ENCODE measurements at places on chromosomes 7 and 10.

GRCh38 chr7:138478499-138478908 lies 18.4 kb downstream of the TRIM24 start:
- DNase-seq: no peak

GRCh38 chr7:50648570-50649169 lies 83.5 kb upstream of the DDC start:
- DNase-seq: no peak

DNA sequence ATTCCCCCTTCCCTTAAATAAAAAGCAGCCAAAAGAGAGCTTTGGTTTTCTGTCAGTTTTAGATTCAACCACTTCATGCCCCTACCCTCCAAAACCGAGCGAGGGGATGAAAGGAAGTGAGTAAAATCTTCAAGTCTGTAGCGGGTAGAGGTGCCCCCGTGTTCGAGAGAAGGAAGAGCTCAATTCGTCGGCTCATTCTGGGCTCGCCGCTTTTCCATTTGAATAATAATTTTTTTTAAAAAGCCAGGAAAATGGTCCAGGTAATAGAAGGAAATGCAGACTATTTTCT lies 436.2 kb upstream of the GALNT17 start:
- no peak for DNase-seq

DNA sequence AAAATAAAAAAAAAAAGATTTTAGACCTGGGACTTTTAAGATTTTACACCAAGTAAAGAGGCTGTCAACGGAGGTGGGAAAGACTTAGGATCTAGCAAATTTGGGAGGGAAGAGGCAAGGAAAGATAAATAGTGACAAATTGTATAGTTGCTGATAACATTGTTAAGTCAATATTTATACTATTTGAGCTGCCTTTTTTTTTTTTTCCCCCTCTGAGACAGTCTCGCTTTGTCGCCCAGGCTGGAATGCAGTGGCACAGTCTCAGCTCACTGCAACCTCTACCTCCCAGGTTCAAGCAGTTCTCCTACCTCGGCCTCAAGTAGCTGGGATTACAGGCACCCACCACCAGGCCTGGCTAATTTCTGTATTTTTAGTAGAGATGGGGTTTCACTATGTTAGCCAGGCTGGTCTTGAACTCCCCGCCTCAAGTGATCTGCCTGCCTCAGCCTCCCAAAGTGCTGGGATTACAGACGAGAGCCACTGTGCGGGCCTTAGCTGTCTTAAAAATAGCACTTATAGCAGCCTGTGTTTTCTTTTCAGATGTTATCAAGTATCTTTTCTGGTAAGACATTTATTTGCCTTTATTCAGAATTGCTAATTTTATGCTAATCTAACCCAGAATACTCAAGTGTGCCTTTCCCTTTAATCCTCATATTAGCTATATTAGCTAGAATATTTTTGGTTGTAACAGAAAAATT lies 94.5 kb downstream of the MMRN2 start:
- DNase-seq: no peak

DNA sequence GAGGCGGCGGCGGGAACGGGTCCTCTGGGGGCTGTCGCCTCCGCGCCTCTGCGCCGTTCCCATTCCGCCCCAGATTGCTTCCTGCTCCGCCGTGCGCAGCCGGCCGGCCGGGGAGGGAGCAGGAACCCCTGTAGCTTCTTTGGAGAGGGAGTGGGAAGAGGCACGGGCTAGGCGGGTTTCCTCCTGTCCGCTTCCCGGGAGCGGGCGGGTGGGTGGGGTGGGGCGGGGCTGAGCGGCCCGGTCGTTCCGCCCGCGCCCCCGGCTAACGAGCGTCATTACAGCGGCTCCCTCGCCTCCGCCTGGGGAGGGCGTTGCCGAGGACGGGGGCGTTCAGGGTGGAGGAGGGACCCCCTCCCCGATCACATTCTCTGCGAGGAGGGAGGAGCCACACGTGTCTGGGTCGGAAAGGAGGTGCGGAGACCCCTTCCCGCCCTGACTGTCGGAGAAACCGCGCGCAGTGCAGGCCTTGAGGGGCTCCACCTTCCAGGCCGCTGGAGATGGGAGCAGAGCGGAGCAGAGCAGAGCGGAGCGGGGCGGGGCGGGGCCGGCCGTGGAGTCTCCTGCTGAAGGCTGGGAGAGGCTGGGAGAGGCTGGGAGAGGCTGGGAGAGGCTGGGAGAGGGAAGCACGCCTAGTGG lies 39.7 kb downstream of the AGAP3 start:
- DNase-seq: no peak

GRCh38 chr10:81116201-81116600 lies 578.5 kb downstream of the SH2D4B start:
- no peak for DNase-seq

DNA sequence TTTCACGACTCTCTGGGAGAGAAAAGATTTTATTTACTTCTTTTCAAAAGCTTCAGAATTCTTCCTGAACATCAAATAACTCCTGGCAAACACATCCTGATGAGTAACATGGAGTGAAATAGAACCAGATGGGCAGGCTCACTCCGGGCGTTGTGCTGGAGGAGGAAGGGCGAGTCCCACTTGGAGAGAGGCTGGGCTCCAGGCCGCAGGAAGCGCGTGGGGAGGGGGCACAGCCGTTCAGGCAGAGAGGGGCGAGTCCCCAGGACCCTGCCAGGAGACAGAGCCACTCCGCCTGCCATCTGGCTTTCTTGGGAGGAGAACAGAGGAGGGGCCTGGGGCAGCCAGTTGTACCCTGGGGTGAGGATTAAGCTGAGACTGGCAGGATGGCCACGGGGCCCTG lies 265.9 kb upstream of the ZMIZ1 start:
- no peak for DNase-seq
